ENCODE measurements at places on chromosomes 5 and 9.

- DNase-seq: no peak
Measured at GRCh38 chr5:172482156-172483020, 28.1 kb upstream of the SH3PXD2B start.

DNA sequence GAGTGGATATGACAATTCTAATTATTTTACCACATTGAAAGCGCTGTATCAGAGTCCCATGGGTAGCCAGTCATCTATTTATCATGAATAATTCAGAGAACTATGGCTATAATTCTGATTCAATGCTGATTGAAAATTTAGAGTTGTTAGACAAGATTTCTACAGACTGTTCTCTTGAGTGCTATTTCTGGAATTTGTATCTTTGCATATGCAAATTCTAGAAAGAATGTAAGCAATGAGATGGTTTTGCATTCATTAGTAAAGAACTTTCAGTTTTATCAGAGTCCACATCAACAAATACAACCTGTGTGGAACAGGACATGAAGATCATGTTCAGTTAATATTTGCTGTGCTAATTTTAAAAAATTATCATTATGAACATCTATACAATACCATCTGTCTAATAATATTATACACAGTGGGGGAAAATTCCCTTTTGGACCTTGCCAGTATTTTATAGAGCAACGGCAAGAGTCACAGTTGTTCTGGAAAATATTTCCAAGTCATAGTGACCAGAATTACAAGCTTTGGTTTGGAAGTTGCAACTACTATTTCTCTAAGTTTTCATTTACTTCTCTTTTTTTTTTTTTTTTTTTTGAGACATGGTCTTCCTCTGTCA is 372.7 kb upstream of the PTGER4 start:
- no peak for DNase-seq

DNA sequence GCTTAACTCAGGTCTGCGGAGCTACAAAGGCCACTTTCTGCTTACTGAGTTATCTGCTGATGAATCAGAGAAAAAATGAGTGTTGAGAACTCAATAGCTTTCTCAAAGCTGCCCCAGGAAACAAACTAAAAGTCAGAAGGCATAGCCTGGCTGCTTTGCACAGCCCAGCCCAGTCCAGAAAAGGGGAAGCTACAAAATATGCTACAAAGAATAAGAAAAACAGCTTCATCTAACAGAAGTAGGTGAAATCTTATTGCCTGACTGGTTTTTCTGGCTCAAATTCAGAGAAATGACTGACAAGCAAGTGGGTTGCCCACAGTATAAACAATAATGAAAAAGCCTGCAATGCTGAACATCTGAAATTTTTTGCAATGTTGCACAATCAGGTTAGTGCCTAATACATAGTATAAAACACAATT is 156.2 kb downstream of the PPP2R2B start:
- DNase-seq: no peak

DNA sequence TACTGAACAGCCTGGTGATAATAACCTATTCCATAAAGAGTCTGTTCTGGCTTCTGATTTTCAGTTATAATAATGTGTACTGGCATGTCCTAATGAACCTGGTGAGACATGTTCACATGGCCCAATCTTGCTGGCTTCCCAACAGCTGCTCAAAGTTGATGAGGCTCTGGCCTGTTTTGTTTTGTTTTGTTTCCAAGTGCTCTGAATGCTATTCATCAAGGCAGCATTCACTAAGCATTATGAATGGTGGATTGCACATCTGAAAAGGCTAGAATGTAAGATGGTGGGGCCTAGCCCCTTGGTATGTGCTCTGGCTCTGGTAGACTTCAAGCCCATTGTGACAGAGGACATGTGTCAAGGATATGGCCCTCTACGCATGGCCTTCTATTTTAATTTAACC is 388.5 kb downstream of the PSAT1 start:
- DNase-seq: no peak

DNA sequence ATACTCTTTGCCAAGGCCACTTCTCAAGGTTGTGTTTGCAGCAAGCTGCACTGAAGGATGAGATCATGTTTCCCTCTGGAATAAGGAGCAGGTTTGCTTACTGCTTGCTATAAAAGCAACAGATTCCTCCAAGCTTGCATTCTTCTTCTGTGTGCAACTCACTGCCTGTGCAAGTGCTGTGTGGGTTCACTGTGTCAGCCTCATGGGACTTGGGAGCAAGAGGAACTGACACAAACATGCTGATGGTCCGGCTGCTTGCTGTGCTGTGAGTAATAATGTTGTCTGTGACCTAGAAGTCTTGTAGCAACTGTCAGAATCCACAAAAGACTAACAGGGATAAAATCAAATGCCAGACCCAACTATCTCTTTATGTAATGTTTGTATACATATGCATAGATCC is 33.6 kb upstream of the SHC3 start:
- no peak for DNase-seq

- DNase-seq: no peak
Measured at GRCh38 chr9:114861922-114862605, 56.2 kb upstream of the TNFSF15 start.

DNA sequence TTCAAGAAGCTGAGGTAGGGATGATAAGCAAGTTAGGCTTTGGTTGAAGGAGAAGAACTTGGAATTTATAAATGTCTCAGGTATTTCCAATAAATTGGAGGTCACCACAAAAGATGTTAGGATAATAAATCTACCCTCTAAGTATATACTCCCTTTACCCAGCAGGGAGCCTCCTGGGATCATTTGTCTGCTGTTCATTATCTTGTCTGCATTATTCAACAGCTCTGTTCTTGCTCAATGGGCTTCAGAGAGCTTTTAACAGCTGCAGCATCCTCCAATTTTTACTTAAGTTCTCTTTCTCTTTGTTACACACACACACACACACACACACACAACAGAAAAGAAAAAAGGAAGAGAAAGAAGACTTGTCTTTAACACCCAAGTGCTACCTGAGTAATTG is 51.7 kb upstream of the VPS13A start:
- no peak for DNase-seq

- no peak for DNase-seq
Measured at GRCh38 chr5:62268234-62268633, 37.8 kb upstream of the KIF2A start.

DNA sequence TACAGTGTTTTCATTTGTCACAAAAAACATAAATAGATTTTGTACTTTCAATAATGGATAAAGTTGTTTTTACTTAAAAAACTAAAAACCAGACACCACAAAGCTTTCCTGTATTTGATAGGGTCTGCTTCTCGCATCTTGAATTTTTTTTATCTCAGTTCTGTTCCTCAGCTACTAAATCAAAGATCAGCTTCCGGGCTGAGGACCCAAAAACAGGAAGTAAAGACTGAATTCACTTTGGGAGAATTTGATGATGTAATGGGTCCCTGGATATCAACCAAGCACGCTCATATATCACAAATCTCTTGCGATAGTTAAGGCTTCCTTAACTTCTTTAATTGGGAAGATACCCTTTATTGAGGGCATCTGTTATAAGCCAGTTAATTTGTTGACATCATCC is 24.1 kb downstream of the ITK start:
- DNase-seq: no peak

DNA sequence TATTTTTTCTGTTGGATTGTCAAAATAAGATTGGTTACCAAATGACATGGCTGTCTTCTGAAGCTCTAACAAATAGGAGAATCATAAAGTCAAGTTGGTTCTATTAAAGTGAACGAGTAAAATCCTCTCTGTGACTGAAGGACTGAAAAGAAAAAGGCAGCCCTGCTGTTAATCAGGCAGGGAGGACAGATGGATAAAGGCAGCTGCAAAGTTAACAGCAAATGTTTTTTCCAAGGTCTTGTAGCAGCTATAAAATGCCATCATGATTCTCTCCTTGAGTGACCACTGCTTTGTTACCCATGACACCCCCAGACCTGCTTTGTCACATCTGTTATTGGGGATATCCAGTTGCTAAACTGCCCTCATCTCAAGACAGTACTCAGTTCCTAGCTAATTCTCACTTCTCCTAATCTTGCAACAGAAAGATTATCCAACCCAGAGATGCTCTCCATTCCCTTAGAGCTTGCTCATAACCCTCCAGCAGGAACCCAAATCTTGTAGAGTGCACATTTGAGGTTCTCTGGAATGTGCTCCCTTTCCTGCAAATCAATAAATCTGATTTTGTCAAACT is 89.7 kb upstream of the PARP8 start:
- no peak for DNase-seq

- DNase-seq: no peak
Measured at GRCh38 chr5:35963381-35963843, 25.0 kb upstream of the CAPSL start.

DNA sequence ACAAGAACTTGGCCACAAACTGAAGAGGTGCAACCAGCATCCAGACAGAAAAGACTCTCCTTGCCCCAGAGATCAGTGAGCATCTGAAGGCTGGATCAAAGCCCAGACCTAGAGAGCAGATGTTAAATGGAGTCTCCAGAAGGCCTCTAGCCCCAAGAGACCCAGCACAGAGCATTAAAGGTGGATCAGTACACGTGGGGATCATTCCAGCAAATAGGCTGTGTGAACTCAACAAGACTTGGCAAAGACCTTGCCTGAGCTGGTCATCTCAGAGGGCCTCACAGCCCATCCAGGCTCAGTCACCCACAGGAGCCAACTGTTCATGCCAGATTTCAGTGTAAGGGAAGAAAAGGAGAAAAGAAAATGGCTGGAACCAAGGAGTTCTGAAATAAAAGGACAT is 214.0 kb downstream of the ENC1 start:
- DNase-seq: no peak

GRCh38 chr5:103679873-103680272 is 117.3 kb upstream of the NUDT12 start:
- no peak for DNase-seq

DNA sequence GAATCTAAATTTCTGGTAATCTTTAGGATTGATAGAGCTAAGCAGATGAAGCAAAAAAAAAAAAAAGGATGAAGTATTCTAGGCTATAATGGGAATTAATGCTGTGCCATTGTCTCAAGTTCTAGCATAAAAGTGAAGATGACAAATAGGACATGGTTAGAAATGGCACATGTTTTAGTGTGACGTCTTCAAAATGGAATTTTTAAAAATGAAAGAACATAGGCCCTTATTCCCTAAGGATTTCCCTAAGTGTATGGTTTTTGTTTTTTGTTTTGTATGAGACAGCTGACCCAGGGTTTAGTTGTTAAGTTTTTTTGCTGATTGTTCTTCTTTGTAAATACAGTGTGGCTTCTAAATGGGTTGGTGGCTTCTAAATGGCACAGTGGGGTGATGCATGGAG is 7.1 kb downstream of the TLE4 start:
- DNase-seq: no peak

- no peak for DNase-seq
Measured at GRCh38 chr5:171168171-171168570, 140.9 kb upstream of the TLX3 start.

- no peak for DNase-seq
Measured at GRCh38 chr5:83911367-83911919, 190.8 kb upstream of the HAPLN1 start.

GRCh38 chr5:160266752-160267345 is 37.5 kb downstream of the FABP6 start:
- no peak for DNase-seq

GRCh38 chr5:9624196-9624947 is 5.8 kb downstream of the TAS2R1 start:
- no peak for DNase-seq

DNA sequence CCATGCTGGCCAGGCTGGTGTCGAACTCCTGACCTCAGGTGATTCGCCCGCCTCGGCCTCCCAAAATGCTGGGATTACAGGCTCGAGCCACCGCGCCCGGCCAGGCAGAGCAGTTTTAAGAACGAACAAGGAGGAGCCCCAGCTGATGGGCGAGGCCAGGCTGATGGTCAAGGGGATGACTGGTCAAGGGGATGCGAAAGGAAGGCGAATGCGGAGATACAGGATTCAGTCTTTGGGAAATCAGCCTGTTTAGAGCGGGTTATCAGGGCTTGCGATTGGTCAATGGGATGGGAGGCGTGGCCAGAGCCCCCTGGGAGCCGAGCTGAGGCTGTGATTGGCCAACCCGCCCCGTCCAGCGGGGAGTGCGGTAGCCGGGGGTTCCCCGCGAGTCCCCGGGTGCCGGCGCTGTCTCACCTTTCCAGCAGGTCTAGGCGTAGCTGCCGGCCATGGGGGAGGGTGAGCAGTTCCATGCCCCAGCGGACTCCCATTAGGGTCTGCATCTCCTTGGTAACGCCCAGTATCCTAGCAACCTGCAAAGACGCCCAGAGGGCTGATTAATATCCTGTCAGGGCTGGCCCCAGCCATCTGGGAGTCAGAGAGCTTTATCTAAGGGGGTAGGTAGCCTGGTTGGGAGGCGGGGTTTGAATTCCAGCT is 7.5 kb upstream of the TOR2A start:
- DNase-seq: no peak

DNA sequence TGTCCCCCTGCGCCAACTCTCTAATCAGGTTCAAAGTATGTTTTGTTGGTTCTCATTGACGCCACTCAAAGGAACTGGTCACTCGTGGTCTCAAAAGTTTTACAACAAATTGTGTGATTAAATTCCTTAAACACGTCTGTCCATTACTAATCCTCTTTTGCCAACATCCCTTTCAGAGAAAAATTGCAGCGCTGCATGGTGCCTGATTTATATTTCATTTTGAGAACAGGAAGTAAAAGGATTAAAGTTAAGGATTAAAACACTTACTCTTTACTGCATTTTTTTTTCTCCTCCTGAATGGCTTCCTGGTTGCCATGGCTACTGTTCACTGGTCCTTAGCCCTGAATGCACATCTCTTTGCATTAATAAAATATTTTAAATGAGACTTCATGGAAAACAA is 383.5 kb downstream of the GLIS3 start:
- DNase-seq: no peak

DNA sequence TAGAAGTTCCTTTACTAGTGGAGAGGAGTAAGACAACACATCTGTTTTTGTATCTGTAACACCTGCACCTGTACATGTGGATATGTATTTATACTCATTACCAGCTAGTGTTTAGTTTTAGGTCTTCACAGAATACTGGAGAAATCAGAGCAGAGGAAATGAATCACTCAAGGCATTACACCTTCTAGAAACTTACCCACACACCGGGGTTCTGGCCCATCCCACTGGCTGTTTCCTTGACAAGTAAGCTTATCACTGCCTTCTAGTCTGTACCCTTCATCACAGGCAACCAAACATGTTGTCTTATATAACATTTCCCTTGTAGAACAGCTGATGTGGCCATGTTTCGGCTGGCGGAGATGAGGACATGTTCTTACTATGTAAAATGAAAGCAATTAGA is 76.7 kb downstream of the SVEP1 start:
- DNase-seq: no peak

GRCh38 chr9:136538599-136539426 is 7.0 kb downstream of the NOTCH1 start:
- DNase-seq: no peak

GRCh38 chr5:179817470-179817840 is 3.2 kb upstream of the SQSTM1 start:
- no peak for DNase-seq

DNA sequence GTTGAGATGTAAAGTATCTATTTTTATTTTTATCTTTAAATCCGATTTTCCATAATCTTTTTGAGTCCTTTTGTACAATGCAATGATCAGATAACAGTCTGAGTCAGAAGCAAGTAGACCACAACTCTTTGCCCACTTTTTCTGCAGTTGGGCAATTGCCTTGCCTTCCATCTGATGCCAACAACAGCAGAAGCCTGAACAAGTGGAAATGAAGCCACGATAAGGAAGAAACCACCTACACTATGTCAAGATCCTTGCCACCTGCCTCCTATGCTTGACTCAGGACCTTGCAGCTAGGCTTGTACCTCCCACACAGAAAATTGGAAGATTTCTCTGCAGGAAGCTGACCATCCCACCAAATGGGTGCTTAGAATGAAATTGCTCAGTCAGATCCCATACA is 78.6 kb downstream of the ANXA1 start:
- no peak for DNase-seq

Data from endothelial cell (in vitro differentiated cells).